MG63 (cell line): ENCODE measurements at places on chromosomes 12 and 14.
A peak's percentile ranks its signal among the peaks of the same experiment; 100 is the strongest.

DNA sequence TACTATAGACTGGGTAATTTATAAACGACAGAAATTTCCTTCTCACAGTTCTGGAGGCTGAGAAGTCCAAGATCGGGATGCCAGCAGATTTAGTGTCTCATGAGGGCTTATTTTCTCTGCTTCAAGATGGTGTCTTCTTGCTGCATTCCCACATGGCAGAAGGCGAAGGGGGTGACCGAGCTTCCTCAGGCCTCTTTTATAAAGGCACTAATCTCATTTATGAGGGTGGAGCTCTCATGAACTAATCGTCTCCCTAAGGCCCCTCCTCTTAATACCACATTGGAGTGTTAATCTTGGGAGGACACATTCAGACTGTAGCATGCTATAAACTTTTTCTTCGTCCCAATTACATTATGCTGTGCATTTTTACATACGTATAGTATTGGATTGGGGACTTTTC is 200.4 kb upstream of the ARHGAP5 start:
- DNase-seq, result no peak

GRCh38 chr12:119704065-119704747 is 36.3 kb downstream of the PRKAB1 start:
- peak; percentile 71 for DNase-seq

DNA sequence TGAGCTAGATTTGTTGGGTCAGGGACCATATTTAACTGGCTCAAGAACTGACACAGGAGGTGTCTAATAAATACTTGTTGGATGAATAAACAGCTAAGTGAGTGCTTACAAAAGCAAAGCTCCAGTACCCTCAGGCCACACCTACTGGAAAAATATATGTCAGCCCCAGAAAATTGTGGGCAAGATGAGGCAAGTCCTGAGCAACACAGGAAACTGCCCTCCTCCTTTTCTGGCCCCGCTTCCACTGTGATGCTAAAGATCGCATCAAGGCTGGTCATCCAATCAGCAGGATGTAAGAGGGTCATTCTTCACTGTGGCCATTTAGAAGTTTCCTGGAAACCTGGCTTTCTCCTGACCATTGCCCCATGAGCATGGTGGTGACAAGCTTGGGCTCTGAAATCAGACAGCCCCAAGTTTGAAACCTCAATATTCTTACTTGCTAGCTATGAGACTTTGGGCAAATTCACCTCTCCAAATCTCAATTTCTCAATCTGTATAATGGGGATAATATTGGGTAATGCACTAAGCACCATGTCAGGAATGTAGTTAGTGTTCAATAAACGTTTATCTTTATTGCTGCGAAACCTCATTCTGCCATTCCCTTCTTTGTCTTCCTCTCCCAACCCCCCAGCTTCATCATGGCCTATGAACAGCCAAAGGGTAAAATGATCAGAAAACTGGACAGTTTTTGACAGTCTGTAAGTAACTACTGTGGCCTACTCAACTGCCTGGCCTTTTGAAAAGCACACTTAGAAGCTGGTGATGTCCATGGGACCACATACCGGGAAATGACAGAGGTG is 139.3 kb upstream of the PZP start:
- peak; percentile 57 for DNase-seq

- no peak for DNase-seq
Measured at GRCh38 chr12:82953397-82953796, 266.7 kb downstream of the TMTC2 start.

GRCh38 chr14:55245657-55246268 is 25.5 kb upstream of the FBXO34 start:
- no peak for DNase-seq

GRCh38 chr14:97523936-97524335 is 726.8 kb downstream of the VRK1 start:
- no peak for DNase-seq

GRCh38 chr12:1470051-1470450 is 124.3 kb downstream of the FBXL14 start:
- DNase-seq, result no peak

- DNase-seq, result no peak
Measured at GRCh38 chr14:77248666-77249065, 22.3 kb downstream of the NGB start.

- peak; percentile 42 for DNase-seq
Measured at GRCh38 chr12:7190268-7191055, 976 bp downstream of the PEX5 start.

DNA sequence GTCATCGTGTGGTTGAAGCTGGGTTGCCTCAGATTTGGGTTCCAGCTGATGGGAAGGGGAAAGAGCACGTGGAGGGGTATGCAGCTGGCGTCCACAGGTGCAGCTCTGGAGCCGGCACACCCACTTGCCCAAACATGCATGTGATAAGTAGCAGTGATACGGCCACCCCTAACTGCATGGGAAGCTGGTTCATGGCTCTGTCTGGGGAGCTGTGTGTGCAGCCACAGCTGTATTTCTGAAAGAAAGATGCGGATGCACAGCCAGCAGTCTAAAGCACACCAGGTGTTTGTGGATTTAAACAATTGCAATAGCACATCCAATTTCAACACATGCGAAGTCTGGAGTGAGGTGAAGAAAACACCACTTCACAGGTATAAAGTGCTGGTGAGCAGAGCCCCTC is 181.4 kb downstream of the EFCAB11 start:
- DNase-seq, result no peak

DNA sequence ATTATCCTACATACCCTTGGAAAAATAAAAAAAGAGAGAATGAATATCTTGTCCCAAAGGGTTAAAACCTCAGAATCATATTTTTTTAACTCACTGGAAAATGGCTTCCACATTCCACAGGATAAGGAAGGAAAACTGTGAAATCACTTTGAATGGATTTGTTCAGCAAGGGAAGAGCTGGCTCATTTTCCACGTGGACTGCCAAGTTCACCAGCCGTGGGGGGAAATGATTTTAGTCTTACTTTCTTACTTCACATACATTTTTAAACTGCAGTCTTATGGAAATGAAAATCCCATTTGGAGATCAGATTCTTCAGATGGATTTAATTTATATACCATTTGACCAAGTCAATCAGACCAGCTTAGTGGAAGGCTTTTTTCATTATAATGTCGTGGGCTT is 29.9 kb upstream of the AEBP2 start:
- peak; percentile 6 for DNase-seq

- no peak for DNase-seq
Measured at GRCh38 chr14:33063521-33063920, 124.8 kb downstream of the NPAS3 start.
